ENCODE measurements at places on chromosomes 12 and 14.
A peak's percentile ranks its signal among the peaks of the same experiment; 100 is the strongest.

DNA sequence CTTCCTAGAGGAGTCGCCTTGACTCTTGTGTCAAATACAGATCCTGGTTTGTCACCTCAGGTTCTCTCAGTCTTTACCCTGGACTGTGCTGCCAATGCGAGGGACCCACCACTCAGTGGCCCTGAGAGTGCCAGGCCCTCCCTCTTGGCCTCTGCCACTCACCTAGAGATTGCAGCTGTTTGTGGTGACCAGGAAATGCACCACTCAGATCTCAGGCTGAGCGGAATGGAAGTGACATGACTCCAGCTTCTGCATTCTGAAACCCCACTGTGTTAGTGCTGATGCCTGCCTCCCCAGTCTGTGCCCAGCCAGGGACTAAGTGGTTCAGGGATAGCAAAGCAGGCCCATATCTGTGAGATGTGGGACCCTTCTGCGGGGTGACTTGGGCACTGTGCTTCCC lies 27.8 kb upstream of the NEDD1 start:
- DNase-seq, result no peak

- peak; percentile 84 for DNase-seq
Observed at GRCh38 chr12:78863482-78864402, 832 bp upstream of the SYT1 start.

DNA sequence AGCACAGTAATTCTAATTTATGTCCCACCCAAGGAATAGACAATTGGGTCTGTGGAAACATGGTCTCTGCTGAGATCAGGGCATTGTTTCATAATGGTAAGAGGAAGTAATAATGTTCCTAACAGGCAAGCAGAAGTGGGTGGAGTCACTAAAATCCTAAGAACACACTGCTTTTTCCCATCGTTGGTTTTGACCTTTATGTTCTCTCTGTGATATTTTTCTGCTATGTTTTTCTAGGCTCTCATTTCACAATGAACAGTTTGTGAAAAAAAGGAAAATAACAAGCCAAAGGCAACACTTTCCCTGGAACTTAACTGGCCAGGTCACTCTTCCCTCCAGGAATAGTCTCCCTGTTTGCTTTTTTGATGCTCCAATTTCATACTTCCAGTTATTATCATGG lies 80.6 kb upstream of the OVCH1 start:
- DNase-seq, result no peak

DNA sequence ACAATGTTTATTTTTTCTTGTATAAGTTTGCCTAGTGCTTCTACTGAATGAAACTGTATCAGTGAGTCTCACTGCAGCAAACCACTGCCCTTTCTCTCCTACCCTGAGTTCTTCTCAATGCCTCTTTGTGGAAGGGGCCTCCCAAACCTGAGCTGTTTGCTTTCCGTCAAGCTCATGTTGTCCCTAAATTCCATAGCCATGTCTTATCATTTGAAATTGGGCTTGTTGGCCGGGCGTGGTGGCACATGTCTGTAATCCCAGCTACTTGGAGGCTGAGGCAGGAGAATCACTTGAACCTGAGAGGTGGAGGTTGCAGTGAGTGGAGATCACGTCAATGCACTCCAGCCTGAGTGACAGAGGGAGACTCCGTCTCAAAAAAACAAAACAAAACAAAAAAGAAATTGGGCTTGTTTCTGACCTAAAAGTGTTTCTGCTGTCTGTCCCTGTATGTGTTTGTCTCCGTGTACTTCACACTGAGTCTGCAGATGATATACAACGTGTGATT lies 1.8 kb upstream of the CSRP2 start:
- DNase-seq, result no peak

DNA sequence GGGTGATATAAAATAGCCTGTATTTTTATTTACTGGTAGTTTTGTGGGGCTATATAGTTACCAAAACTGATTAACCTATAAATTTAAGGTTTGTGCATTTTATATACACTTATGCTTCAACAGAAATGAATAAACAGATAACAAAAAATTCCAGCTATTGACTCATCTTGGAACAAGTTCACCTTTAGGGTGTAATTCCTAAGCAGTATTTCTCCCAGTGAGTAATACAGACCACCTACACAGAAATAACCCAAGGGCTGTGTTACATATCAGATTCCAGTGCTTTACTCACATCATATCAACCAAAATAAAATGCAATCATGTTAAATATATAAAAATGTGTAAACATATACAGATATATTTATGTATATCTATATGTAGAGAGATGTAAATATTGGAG lies 345.6 kb downstream of the ADAMTS20 start:
- no peak for DNase-seq

GRCh38 chr14:102898298-102898697 lies 24.2 kb upstream of the AMN start:
- no peak for DNase-seq

- no peak for DNase-seq
Observed at GRCh38 chr14:51079085-51079484, 15.8 kb downstream of the TRIM9 start.

DNA sequence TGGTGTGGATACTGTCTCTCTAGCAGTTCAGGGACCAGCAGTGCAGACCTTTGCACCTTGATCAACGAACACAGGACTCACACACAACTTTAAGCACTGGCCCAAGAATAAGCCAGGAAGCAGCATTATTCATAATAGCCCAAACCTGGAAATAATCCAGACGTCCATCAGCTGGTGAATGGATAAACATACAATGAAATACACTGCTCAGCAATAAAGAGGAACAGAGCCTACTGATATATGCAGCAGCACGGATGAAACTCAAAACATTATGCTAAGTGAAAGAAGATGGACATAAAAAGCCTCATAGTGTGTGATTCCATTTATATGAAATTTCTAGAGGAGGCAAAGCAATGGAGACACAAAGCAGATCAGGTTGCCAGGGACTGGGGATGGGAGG lies 303.9 kb upstream of the FKBP4 start:
- DNase-seq, result peak; percentile 59

DNA sequence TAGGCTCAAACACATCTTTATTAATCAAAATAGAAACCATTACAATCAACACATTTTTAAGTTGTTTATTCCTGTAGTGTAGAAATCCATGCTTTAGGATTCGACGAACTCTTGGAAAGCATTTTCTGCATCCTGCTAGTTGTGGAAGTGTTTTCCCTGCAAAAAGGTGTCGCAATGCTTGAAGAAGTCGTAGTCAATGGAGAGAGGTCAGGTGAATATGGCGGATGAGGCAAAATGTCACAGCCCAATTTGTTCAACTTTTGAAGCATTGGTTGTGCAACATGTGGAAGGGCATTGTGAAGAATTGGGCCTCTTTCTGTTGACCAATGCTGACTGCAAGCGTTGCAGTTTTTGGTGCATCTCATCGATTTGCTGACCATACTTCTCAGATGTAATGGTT lies 4.2 kb upstream of the ARID4A start:
- DNase-seq, result no peak

DNA sequence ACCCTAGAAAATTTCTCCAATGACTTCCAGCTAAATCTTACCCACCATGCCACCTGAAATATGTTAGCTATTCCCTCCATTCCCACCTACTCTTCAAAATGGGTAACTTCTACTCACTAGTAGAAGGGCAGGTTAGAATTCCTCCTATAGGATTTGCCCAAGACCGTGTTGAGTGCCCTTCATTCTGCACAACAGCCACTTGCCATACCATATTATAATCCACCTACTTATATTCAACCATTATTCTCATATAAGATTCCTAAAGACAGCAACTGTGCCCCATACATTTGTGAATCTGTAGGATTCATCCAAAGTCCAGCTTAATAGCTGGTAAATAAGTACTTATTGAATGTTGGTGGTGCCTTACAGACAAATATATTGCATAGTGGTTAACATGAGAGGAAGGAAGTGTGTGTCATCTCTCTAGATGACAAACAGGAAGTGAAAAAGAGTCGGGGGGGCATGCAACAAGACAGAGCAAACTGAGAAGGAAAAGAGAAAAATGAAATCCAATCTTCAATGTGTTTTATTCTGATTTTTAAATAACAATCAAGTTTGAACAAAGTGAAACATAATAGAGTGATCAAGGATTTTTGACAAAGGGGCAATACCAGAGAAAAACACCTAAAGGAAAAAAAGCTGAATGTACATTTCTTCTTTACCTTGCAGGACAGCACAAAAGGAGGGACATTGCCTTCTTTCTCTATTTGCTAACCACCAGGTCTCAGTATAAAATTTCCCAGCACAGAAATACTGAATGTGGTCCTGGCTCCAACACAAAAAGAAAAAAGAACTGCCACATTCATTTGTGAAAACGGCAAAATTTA lies 389.3 kb upstream of the USP15 start:
- DNase-seq, result no peak

GRCh38 chr12:3113671-3114325 lies 36.6 kb downstream of the TSPAN9 start:
- no peak for DNase-seq

GRCh38 chr12:57049119-57049446 lies 846 bp downstream of the MYO1A start:
- no peak for DNase-seq

GRCh38 chr12:89183985-89184435 lies 168.3 kb downstream of the DUSP6 start:
- no peak for DNase-seq

DNA sequence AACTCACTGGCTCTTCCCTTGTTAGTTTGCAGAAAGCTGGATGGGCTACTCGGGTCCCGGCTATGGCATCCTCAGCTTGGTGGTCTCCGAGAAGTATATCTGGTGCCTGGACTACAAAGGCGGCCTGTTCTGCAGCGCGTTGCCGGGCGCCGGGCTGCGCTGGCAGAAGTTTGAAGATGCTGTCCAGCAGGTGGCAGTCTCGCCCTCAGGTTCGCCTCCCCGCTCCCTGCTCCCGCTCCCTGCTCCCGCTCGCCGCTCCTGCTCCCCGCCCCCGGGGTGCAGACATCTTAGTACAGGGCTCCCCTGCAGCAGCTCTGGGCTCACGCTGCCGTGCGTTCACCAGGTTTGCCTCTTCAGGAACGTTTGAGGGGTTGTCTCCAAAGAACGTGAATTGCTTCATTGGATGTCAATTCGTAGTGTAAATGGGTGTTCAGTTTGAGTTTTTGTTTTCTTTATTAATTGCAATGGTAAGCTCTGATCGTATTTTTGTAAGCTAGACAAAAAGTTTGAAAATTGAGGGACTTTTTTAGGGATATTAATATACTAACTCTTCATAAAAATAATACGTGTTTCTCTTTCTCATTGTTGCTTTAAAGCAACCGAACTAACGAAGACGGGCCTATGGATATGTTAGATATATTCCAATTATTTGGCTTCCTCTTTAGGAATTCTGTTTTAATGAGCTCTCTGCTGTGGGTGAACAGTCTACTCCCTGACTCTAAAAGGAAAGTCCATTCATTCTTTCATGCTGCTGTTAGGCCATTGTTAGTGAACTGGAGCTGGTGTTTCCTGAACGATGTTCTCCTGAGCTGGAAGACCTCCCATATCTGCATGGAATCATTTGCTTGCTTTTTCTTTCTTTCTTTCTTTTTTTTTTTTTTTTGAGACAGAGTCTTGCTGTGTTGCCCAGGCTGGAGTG lies 71.3 kb downstream of the ANKRD9 start:
- DNase-seq, result peak; percentile 81

DNA sequence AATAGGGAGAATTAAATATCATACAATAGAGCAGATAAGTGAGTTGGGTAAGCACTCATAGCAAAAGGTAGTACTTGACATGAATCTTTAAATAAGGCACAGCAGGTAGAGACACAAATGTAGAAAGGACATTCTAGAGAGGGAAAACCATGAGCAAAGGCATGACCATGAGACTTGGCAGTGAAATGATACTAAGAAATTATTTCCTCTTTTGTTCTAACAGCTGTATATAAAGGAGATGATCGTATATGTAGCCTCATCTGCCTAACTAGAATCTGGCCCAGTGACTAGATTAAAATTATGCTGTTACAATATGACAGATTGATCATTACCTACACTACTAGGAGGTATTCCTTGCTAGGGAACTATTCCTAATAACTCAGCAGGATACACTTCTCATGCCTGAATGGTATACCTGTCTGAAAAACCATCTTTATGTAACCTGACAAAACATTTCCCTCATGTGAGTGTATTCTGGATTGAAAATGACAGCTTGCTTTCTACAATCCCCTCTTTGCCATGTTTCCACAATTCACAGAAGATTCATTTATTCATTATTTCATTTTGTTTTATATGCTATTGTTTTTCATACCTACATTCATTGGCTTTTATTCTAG lies 725.7 kb downstream of the C12orf50 start:
- DNase-seq, result no peak

DNA sequence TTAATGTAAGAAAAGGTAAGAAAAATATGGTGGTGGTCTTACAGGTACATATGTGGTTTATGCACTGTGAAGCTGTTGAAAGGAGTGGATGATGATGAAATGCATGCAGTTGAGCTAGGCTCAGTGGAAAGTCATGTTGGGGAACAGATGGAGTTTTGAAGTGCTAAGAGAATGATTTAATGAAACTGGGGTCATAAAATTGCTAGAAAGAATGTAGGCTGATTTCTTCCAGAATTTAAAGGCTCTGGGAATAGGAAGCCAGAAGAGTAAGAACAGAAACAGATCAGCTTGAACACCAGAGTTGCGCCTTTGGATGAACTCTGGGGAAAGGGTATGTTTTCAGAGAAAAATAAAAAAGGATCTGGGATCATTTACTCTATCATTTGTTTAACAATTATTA lies 146.5 kb downstream of the MON2 start:
- no peak for DNase-seq

DNA sequence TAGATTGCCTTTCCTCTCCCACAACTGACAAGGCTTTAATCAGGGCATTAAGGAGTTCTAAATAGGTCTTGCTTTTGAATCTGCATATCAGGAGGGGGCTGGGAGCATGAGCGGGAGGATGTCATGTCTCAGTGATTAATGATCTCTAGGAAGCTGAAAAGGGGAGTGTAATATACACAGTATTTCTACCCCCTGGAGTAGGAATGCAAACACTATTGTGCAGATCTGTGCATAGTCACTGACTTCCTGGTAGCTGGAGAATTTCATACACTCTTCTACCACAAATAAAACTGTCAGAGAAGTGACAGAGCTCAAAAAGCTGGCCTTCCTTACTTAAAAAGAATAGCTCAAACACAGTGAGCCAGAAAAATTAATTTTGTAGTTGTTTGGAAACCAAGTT lies 65.8 kb downstream of the RIC8B start:
- peak; percentile 6 for DNase-seq

GRCh38 chr14:89563471-89563870 lies 146.4 kb upstream of the FOXN3 start:
- no peak for DNase-seq

GRCh38 chr12:108119126-108119973 lies 9.7 kb upstream of the WSCD2 start:
- no peak for DNase-seq
